NCI-H1092 (cell line): ENCODE measurements at places on chromosomes 3 and 15.

DNA sequence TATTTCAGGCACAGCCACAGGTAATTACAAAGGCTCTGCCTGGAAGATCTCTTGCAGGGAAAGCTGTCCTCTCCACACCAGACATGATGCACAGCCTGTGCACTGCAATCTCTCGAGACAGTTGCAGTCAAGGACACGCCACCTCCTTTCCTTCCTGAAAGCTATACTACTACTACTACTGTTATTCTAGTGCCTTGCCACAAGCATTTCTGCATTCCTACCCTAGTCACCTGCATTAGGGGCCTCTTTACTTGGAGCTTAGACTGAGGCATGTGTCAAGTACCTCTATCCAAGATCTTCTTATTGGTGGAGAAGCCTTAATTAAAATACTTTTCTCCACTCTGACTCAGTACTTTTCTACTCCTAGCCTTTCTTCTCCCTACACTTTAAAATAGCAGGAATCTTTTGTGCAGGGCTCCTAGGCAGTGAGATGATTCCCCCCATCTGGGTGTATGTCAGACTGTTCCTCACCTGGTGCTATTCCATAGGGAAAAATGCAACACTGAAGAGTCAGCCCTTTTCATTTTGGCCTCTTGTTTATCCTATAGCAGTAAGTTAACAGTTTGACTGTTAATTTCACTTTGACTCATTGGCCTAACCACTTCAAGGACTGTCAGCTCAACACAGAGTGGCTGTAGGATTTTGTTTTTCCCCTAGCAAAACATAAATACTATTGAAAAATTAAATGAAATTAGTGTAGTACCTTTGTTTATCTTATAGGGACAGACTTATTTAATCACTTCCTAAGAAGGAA lies 78.9 kb downstream of the ESYT3 start:
- DNase-seq = no peak

DNA sequence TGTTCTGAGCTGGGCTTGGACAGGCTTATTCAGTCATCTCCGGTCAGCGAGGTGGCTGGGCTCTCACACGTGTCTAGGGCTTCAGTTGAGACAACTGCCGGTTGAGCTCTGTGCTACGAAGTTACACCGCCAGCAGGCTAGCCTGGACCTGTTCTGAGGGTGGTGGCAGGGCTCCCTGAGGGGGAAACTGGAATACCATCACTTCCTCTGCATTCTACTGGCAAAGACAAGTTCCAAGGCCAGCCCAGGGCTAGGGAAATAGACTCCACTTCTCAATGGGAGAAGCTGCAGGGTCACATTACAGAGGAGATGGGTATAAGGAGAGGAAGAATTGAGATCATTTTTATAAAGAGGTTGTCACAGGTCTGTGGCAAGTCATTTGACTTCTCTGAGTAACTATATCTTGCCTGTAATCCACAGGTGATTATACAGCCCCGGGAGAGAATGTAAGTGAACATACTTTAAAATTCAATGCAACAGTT lies 106.8 kb upstream of the IL12A start:
- no peak for DNase-seq

GRCh38 chr3:36650271-36650671 lies 114.1 kb downstream of the DCLK3 start:
- DNase-seq = no peak

DNA sequence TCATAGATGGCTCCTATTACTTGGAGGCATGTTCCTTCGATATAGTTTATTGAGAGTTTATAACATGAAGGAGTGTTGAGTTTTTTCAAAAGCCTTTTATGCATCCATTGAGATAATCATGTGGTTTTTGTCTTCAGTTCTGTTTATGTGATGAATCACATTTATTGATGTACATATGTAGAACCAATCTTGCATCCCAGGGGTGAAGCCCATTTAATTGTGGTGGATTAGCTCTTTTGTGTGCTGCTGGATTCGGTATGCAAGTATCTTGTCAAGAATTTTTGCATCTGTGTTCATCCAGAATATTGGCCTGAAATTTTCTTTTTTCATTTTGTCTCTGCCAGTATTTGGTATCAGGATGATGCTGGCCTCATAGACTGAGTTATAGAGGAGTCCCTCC lies 81.0 kb downstream of the NAALADL2 start:
- no peak for DNase-seq

GRCh38 chr3:73765878-73766545 lies 141.3 kb upstream of the PDZRN3 start:
- no peak for DNase-seq

GRCh38 chr3:25037049-25037547 lies 391.0 kb upstream of the RARB start:
- DNase-seq = no peak

DNA sequence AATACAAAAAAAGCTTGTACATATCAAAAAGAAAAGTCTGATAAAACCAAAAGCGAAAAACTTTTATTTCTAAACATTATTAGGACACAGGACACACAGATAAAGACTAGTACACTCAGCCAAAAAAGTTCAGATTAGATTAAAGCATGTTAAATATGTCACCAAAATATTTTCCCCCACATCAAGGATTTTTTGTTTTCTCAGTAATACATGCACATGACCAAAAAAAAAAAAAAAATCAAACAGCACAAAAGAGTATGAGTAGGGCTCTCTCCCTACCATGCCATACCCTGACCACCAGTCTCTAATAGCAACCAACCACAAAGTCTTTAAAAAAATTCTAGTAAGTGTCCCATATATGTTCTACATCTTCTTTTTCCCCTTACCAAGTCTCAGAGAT lies 77.4 kb downstream of the LRRFIP2 start:
- DNase-seq = no peak

GRCh38 chr3:172840913-172841312 lies 90.4 kb downstream of the ECT2 start:
- DNase-seq = no peak

GRCh38 chr3:35322070-35322469 lies 317.3 kb upstream of the ARPP21 start:
- no peak for DNase-seq

DNA sequence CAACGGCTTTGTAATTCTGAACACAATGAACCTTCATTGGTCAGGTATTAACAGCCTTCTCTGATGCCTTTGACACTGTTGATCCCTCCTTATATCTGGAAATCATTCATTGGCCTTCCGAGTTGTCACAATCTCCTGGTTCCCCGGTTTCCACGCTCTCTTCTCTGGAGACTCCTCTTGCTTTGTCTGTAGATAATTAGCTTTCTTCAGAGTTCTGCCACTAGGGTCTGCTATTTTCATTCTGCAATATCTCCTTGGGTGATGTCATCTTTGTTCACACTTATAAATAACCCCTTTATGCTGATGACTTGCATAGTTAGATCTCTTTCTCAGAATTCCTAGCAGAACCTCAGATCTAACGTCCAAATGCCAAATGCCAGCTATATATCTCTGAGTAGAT lies 583.8 kb upstream of the ZNF717 start:
- no peak for DNase-seq

DNA sequence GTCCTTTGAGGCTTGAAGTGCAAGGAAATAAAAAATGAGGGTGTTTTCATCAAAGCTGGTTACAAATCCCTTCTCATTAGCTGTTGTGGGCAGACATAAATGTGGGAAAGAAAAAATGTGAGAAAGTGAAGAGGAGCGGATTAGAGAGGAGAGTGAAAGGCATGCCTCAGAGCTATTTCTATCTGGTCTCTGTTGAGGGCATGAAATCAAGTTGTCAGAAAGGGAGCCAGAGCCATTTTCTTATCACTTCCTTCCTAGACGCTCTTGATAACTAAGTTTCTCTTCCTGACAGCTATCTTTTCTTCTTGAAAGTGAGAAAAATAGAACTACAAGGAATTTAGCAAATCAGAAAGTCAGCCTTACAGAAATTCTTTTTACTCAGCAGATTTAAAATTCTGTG lies 20.8 kb upstream of the CAPN3 start:
- no peak for DNase-seq

DNA sequence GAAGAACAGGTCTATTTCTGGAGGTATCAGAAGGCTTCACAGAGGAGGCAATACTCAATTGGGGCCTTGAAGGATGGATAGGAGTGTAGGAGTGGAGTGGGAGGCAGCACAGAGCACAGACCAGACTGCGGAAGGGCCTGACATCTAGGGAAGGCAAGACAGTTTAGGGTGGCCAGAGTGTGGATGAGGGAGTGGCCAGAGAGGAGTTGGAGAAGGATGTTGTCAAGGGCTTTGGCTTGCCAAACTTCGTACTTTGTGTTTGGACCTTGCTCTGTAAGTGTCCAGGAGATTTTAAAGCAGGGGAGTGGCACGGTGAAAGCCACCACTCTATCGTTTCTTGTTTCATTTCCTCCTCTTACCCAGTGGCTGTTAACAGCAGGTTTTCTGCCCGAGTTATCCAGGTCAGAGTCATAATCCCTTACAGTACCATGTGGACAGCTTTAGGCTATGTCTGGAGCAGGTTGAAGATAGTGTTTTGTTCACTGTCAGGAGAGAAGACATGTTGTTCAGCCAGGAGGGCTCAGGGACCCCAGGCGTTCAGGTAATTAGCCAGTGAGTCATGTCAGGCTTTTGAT lies 12.3 kb downstream of the SMAD3 start:
- DNase-seq = no peak

- no peak for DNase-seq
Observed at GRCh38 chr3:192901435-192901834, 16.2 kb downstream of the MB21D2 start.

DNA sequence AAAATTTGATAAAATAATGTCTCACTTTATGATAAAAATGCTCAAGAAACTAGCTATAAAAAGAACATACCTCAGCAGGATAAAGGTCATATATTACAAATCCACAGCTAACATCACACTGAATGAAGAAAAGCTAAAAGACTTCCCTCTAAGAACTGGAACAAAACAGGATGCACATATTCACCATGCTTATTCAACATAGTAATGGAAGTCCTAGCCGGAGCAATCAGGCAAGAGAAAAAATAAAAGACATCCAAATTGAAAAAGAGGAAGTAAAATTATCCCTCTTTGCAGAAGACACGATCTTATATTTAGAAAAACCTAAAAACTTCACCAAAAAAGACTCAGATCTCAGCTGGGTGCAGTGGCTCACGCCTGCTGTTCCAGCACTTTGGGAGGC lies 34.0 kb downstream of the SENP7 start:
- DNase-seq = no peak

- no peak for DNase-seq
Observed at GRCh38 chr15:73965094-73965757, 26.9 kb downstream of the STOML1 start.

- DNase-seq = no peak
Observed at GRCh38 chr15:98556321-98556720, 92.0 kb upstream of the IGF1R start.

DNA sequence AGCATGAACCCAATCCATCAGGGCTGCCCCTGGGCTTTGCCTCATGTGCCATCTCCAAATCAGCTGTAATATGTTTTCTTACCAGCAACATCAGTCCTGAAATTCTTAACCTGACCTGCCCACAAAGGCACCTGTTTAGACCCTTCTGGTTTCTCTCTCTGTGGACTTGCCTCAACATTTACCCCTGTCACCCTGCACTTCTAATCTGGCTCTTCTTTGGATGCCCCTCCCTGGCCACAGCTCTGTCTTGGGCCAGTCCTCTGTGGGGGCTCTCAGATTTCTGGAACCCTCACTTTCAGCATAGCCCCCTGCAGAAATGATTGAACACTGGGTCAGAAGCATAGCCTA lies 168.7 kb upstream of the STAC start:
- DNase-seq = no peak

GRCh38 chr3:69915726-69916125 lies 83.8 kb upstream of the SAMMSON start:
- DNase-seq = no peak

- DNase-seq = no peak
Observed at GRCh38 chr15:78944202-78944625, 632 bp downstream of the CTSH start.

DNA sequence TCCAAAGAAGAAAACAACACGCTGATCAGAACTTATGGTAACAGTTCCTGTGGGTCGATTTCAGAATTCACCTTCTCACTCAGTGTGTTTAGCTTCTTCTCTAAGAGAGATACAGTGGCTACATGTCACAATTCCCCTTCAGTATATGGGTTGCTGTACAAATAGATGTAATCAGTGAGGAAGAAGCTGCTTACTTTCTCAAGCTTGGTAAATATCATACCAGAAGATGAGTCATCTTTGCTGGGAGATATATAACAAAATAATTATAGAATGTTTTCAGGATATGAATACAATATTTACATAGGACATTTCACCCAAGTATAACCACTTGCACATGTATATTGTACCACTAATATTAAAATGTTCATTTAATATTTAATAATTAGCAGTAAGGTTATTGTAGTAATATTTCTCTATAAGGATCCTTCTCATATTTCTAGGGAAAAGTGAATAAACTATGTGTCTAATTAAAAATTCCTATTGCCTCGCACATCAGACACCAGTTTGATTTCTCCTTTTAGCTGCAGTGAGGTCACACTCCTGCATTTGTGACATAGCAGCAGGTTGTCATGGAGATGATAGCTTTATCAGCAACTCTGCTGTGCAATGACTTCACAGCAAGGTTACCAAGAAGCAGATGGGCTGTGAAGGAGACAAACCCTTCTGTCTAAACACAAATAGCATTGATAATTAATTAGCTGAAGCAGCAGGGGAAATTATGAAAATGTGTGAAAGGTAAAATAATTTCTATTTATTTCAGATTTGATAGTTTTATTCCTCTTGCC lies 211.4 kb downstream of the TUSC7 start:
- no peak for DNase-seq

GRCh38 chr3:46642971-46643370 lies 30.6 kb downstream of the FAM240A start:
- DNase-seq = no peak

- DNase-seq = no peak
Observed at GRCh38 chr3:51024765-51025632, 350.3 kb downstream of the DOCK3 start.

DNA sequence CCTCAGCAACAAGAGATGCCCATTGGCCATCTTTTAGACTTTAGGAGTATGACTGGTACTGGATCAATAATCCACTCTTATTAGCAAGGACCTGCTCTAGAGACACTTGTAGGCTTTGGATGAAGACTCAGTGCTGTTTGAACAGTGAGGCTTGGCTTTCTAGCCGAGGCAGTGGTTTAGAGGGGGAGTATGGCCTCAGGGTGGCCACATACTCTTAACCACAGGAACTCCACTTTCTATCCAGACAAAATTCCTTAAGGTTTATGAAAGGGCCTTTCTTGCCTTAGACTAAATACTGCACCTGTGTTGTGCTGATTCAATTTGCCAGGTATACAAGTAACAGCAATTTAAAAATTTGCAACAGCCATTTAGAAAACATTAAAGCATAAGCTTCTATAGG lies 1046.3 kb downstream of the DIPK2A start:
- DNase-seq = no peak

DNA sequence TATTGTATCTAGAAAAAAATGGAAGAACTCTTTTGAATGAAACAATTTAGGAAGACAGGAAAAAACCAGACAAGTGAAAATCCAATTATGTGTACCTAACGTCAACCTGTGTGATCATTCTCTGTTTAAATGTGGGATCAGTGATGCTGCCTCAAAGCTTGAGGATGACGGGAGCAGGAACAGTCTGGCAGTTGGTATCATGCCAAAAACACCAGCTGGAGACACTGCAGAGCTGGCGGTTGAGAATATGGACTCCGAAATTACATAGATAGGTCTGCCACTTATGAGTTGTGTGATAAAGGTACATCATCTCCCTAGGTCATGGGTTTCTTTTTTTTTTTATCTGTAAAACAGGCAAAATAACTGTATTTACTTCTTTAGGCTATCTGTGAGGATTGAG lies 480.5 kb downstream of the CNTN4 start:
- peak; percentile 54 for DNase-seq
